HAP-1 (cell line): ENCODE measurements at places on chromosomes 4 and X.

DNA sequence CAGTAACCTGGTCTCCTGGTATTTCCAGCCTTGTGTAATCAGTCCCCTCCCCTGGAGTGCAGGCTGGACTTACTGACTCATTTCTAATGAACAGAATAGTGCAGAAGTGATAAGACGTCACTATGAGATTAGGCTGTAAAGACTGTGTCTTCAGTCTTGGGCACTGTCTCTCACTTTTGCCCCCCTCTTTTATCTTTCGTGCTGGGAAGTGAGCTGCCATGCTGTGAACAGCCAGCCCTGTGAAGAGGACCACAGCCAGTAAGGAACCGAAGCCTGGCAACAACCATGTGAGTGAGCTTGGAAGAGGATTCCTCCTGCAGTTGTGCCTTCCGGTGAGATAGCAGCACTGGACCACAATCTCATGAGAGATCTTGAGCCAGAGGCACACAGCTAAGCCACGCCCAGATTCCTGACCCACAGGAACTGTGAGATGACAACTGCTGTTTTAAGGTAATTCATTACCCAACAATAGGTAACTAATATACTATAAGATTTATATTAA is 67.5 kb upstream of the GPR34 start:
- DNase-seq, result no peak

GRCh38 chr4:122876456-122876855 is 45.9 kb downstream of the NUDT6 start:
- no peak for DNase-seq

DNA sequence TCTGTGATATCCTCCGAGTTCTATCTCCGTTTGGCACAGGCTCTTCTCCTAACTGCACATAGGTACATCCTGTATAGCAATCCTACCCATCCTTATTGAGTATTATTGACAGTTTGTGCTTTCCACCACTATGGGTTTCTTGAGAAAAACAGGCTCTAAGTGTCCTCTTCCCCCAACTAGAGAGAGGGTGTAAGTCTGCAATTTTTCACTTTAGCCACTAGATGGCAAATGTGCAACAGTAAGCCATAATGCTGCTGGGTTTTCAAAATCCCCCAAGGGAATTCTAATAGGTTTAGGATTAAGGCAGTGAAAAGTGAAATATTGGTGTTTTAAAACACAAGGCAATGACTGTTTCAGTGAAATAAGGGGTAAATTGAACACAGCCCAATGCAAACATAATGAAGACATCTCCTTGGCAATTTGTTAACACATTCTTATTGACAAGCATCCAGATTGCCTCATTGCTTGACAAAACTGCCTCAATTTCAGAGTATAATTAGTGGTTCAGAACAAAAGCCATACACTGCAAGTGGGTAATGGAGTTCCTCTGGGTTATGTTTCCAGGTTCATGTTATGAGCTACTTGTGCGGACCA is 239.0 kb upstream of the HTR2C start:
- peak; percentile 98 for DNase-seq

GRCh38 chr4:144984241-144984640 is 113.8 kb downstream of the ANAPC10 start:
- DNase-seq, result no peak

DNA sequence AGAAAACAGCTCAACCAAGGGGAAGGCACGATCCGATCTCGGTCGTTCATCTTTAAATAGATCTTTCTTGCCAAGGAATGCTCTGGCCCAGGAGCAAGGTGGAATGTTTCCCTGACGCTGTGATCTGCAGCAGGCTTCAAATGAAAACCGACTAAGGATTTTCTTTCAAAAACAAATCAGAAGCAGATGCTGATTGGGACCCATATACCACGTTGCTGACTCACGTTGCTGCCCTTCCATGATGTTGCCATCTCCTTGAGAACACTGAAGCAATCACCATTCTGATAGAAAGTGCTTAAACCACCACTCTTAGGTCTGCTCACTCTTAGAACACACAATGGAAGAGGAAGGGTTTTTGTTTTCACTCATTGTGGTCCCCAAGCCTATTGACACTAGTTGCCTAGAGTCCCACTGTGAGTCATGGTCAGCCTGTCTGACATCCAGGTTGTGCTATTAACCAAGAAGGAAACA is 26.1 kb downstream of the LAMTOR3 start:
- no peak for DNase-seq
